CD4-positive, alpha-beta T cell treated with Interleukin-1 beta for 1 hour (primary cell): ENCODE measurements at places on chromosomes 6 and 20.

DNA sequence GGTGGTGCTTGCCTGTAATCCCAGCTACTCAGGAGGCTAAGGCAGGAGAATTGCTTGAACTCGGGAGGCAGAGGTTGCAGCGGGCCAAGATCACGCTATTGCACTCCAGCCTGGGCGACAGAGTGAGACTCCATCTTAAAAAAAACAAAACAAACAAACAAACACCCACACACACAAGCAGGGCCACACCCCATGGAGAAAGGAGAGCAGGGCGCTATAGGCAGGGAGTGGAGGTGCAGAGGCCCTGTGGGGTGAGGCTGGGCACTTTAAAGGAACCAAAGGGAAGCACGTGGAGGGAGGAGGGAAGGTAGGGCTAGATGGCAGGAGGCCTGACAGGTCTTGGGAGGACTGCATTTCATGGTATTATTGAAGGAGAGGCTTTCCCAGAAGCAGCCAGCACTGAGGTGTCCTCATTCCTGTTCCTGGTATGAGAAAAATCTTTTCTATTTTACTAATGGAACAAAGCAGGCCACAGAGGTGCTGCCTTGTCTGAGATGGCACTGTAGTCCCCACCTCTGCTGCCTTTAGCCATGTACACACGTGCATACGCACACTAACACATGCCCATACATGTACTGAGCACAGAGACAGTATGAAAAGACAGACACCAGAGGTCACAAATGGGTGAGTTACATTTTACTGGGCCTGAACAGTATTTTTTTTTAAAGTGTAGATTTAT is 44.0 kb downstream of the BCAS4 start:
- no peak for DNase-seq

DNA sequence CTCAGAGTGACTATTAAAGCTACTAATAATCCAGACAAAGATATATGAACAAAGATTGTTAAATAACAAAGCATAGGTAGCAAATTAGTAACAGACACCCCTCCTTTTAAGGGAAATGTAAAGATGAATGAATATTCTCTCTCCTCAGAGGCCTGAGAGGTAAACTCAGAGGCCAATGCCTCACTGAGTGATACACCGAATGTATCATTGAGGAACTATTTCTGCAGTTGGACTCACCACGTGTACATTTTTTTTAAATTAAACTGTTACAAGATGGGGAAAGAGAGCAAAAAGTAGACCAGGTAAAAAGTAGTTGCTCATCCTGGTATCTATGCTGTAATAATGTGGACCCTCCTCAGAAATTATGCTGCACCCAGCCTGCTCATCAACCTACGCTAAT is 72.3 kb upstream of the IPCEF1 start:
- DNase-seq, result no peak

- no peak for DNase-seq
Measured at GRCh38 chr20:23331450-23332350, 18.9 kb upstream of the NXT1 start.

- DNase-seq, result no peak
Measured at GRCh38 chr6:1409774-1410465, 20.5 kb downstream of the FOXF2 start.

- DNase-seq, result peak; percentile 36
Measured at GRCh38 chr6:3750317-3751076, 1.0 kb downstream of the PXDC1 start.

DNA sequence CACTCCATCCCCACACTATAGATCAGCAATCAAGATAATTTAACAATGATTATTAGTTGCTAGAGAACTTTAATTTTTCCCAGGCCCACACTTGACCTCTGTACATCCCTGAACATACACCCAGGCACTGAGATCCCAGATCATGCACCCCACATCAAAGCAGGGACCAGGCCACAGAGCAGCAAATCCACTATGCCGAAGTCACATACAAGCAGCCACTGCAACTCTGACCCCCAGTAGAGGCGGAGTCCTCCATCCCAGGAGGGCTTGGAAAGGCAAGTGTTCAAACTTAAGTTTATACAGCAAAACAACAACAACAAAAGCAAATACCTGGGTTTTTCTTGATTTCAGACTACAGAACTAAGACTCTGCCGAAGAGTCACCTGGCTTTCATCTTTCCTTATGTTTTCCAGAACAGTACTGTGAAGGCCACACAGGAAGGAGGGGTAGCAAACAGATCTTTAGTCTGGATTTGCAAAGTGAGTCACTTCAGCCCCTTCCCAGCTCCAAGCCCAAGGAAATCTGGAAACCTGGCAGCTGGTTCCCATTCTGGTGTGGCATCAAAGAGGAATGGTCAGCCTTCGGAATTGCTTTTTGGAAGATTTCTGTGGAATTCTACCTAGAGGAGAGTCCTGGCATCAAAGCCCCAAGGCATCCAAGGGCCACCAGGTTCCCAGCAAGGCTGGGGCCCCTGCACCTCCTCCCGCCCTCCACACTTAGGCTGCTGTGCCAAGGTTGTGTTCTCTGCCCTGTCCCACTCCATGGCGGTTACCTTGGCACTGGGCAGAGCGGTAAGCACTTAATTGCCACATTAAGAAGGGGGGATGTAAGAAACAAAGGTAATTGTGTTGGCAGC is 7.3 kb downstream of the JAG1 start:
- DNase-seq, result no peak

DNA sequence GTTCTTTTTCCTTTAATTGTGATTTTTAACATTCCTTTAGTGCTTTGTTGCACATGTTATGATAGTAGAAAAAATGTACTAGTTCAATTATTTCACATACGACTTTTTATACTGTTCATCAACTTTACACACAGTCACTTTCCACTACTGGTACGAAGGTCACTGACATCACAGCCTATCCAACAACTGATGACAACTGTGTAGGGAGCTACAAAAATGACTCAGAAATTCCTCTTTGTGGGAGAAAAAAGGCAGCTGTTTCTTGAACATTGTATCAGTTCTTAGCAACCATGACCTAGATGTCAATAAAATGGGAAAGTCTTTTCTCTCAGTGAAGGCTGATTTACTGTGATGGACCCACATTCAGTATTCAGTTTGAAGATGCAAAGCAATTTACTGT is 7.0 kb upstream of the ID4 start:
- DNase-seq, result no peak

- no peak for DNase-seq
Measured at GRCh38 chr20:38896009-38896594, 30.1 kb upstream of the FAM83D start.

DNA sequence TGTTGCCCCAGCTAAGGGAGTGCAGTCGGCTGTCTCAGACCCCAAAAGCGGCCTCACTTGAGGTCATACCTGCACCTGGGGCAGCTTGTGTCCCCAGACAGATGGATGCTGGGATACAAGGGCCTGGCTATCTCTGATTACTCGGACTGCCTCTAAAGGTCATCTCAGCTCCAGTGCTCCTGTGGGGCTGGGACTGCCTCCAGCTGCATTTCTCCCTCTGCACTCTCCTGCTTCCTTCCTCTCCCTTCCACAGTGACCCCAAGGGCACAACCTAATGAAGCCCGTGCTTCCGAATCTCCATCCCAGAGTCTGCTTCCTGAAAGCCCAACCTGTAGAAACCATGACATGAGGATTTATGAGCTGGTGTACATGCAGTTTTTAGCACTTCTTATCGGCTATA is 22.8 kb upstream of the OCSTAMP start:
- DNase-seq, result no peak

GRCh38 chr6:40456390-40457013 is 130.7 kb downstream of the LRFN2 start:
- no peak for DNase-seq

- DNase-seq, result no peak
Measured at GRCh38 chr6:157272372-157272771, 50.9 kb downstream of the TMEM242 start.

DNA sequence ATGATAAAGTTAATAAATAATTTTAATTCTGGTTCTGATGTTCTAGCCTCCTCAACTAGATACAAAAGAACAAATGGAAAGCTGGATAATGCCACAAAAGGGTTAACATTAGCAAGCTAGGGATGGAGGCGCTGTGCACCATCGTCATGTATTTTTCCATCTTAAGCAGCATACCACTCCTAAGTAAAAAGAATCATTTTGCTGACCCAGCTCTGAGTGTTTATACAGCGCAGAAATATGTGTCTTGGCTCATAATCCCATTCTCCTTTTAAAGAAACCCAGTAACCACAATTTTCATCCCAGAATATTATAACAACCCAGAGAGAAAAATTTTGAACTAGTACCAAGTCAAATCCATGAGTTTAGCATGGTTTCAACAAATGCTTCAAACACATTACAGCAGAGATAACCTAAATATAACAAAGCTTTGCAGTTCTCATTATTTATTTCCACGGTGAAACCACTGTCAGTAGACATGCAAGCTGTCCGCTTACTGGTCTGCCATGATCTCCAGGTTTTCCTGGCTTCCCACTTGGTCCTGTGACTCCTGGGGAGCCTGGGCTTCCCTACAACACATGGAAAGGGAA is 111.1 kb downstream of the COL12A1 start:
- no peak for DNase-seq

DNA sequence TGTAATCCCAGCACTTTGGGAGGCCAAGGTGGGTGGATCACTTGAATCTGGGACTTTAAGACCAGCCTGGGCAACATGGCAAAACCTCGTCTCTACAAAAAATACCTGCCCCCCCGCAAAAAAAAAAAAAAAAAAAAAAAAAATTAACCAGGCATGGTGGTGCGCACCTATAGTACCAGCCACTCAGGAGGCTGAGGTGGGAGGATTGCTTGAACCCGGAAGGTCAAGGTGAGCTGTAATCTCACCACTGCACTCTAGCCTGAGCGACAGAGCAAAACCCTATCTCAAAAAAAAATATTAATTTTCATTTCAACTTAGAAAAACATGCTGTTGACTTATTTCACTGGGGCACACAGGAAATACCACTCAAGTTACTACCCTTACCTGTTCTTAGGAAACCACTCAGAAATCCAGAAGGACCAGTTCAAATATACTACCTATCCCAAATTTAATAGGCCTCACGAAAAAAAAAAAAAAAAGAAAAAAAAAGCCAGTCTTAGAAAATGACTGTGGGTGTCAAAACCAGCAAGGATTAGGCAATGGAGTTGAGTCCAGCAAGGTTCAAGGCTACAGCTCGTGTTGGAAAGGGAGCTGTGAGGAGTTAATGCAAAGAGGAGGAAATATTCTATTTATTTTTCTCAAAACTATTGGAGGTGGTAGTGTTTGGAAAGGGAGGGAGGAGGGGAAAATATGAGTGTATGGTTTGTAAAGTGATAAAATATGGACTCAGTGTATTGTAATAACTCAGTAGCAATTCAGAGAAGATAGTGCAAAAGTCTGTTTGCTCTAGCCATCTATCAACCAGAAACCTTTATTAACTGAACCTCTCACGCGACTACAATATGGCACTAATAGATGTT is 33.9 kb upstream of the PIM1 start:
- DNase-seq, result no peak

- DNase-seq, result no peak
Measured at GRCh38 chr6:20811109-20811761, 277.0 kb downstream of the CDKAL1 start.

GRCh38 chr6:139768196-139768595 is 393.7 kb upstream of the CITED2 start:
- no peak for DNase-seq

DNA sequence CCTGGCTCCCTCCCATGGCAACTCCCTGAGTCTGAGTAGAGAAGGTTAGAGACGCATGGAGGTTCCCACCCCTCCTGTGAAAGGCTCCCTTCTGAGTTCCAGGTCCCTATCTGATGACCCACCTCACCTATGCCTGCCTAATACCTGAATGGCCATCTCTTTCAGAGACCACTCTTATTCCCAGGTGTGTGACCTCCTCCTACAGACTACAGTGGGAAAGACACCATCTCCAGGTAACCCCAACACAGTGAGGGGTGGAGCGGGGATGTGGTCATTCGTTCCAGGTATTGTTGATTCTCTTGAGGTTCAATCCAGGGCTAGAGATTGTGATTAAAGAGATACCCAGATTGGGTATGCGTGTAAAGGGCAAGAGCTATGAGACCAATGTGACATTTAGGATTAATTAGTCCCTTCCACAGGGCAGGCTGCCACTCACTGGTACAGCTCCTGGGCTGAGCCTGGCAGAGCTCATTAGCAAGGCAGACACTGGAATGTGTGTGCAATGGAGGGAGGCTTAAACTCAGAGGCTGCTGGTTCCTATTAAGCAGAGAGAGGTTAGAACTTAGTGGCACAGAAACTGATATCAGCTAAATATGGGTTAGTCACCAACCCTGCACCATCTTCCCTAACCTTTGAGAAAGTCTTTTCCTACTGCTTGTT is 46.5 kb upstream of the IER3 start:
- no peak for DNase-seq

DNA sequence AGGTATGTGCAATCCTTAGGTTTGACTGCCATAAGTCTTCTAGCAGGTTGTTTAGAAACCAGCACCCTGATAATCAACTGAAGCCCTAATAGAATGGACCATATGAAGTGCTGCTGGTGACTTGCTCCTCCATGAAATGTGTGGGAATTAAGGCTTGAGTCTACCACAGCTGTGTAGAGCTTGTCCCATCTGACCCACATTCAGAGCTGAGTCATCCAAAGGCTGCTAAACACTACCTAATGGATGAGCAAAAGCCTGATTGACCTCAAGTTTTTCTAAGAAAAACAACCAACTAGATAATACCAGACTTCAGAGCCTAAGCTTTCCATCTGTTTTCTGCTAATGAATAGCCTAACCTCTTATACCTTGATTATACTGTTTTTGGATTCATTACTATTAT is 120.3 kb upstream of the MOCS1 start:
- DNase-seq, result no peak

GRCh38 chr6:72911463-72912155 is 289.7 kb downstream of the KCNQ5 start:
- DNase-seq, result no peak

- no peak for DNase-seq
Measured at GRCh38 chr6:28933069-28933468, 9.3 kb upstream of the TRIM27 start.

GRCh38 chr6:66538551-66539135 is 831.6 kb upstream of the EYS start:
- no peak for DNase-seq

DNA sequence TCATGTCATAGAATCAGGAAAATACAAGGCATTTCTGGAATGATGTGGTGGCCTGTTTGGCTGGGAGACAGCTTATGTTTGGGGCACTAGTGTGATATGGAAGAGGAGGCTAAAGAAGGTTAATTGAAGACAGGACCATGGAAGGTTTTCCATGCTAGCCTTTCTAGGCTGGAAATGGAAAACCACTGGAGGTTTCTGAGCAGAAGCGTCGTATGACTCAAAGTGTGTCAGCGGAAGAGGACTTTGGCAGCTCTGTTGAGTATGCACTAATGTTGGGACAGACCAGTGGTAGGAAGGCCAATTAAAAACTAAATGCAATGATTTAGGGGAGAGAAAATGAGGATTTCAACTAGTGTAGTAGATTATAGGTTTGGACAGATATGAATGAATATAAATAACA is 413.1 kb downstream of the PLCB1 start:
- DNase-seq, result no peak

GRCh38 chr6:106069478-106069877 is 16.7 kb upstream of the PRDM1 start:
- DNase-seq, result no peak

DNA sequence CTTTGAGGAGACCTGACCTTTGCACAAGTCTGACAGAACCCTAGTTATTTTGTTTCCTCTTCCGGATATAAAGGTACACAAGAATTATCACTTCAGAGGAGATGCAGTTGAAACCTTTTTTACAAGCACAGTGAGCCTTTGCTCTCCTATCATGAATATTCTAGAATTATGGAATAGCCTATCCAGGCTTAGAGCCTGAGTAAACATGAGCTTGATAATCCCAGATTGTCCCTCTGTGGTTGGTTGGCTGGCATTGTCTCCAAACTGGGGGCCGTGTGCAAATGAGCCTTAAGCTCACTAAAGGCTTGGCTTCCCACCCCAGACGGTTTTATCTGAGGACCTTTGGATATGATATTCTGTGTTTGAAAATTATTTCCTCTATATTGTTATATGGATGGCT is 32.0 kb downstream of the BTBD3 start:
- DNase-seq, result no peak
